ENCODE measurements at places on chromosomes 12 and 14.

GRCh38 chr12:133234971-133235370, 706 bp downstream of the ANHX start:
- no peak for DNase-seq

DNA sequence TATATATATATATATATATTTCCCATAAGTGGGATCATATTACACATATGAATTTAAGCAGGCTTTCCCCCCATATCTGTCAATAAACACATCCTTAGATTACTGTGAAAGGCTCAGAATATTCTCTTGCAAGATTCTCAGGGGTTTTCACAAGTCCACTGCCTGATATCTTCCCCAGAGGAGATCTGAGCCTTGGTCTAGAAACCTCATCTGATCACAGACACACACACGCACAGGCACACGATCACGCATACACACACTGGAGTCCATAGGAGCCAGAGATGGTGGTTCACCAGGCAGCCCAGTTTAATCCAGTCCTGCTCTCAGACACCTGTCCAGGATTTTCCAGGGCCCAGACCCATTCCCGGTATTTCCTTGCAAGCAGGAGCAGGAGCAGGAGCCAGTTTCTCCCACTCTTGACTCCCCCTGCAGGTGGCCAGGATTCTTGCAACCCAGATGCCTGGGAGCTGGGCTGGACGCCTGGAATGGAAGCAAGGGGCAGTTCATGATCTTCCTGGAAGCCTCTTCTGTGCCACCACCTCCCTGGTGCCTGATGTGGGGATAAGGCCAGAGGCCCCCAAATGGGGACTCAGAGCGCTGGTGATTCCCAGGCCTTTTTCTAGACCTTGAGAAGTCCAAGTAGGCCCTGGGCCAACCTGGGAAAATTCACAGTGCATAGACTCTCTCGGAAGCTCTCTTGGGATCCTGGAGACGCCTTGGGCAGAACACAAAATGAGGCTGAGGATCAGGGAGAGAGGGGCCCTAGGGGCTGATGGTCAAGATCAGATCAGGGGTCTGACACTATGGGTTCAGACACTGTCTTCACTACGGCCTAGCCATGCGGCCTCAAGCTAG, 16.5 kb upstream of the KRT78 start:
- DNase-seq: peak; percentile 70

DNA sequence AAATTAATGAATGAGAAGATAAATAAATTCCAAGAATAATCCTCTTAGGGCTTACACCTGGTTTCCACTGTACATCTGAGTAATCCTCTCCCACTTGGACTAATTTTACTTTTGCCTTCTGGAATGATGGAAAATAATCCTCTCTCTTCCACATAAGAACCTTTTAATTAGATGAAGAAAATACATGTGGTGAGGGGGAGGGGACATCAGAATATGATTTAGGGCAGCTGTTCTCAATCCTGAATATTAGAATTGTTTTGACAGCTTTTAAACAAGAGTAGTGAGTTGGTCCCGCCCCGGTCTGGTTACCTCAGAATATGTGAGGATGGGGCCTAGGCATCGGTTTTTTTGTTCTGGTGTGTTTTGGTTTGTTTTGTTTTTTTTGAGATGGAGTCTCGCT, 51.5 kb downstream of the HECTD4 start:
- no peak for DNase-seq

GRCh38 chr12:53701518-53702264, 25.6 kb downstream of the CALCOCO1 start:
- DNase-seq: peak; percentile 80

- peak; percentile 83 for DNase-seq
Observed at GRCh38 chr12:113462117-113462774, 9.4 kb downstream of the LHX5 start.

GRCh38 chr14:99966037-99966835, 99.0 kb upstream of the EVL start:
- no peak for DNase-seq

DNA sequence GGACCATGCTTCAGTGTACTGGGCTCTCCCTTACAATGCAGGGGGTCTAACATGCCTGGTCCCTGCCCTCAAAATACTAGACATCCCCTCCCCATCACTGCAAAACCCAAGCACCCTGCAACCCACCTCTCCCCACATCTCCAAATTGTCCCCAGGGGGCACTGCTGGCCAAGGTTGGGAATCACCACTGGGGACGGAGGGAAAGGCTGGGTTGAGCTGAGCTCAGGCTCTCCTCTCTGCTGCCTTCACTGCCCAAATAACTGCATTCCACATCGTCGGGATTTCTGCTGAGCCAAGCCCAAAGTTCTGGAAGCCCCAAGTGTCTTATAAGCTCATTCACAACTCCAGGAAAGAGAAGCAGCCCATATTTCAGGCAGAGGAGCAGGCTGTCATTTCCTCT, 69.6 kb downstream of the NT5DC3 start:
- DNase-seq: peak; percentile 59

GRCh38 chr12:102896067-102896466, 21.0 kb downstream of the PAH start:
- no peak for DNase-seq

- no peak for DNase-seq
Observed at GRCh38 chr12:119156401-119157044, 22.2 kb upstream of the HSPB8 start.

DNA sequence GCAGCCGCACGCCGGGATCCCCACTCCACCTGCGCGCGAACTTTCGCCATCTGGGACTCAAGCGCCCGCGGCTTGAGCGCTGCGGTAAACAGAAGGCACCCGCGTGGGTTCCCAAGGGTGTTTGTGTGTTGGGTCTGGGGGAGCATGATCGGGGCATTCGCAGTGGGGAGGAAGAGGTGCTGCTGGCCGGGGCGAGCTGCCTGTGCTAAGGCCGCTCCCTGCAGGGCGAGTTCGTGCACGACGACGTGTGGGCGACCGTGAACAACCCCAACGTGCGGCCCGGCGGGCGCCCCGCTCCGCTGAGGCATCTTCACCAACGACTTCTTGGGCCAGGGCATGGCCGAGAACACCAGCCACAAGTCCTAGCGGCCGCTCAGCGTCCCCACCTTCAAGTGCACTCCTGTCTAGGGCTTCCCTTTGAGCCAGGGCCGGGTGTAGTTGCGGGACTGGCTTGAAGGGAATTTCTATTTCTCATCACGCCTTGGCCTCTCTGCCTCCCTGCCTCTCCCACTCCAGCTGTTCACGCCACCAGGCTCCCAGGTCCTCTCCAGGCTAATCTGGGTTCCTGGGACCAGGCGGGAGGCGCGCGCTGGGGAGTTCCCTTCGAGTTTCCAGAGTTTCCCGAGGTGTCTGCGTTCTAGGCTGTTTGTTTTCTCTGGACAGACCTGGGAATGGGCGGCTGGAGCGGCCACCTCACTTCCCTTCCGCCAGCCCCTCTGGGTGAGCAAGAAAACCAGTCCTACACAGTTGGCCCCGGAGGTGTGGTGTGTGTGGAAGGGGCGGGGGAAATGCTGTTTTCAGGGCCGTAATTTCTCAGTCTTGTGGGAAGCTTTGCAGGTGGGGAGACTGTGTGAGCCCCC, 417.8 kb upstream of the TMTC1 start:
- no peak for DNase-seq

DNA sequence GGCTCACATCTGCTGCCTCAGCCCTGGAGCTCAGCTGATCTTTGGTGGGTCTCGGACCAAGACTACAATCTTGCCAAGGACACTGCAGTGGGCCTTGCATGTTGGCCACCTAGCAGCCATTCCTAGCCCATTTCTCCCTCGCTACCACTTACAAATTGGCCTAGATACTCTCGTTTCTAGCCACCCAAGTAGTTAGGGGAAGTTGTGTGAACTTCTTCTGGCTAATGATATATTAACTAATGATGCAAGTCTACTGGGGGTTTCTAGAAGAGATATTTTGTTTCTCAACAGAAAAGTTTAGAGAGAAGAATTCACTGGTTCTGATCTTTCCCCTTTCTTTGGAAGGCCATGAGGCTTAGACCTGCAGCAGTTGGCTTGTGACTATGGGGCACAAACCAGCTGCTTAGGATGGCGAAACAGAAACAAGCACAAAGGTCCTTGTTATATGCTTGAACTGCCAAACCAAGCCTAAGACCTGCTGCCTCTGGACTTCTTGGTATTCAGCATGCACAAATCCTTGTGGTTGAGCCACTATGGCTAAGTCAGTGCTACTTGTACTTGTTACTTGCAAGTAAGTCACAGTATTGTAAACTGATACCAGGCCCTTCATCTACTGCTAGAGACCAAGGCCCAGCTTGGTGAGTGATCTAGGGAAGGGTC, 30.5 kb upstream of the GPATCH2L start:
- DNase-seq: no peak

GRCh38 chr14:100067481-100067880, 2.3 kb downstream of the EVL start:
- DNase-seq: no peak

DNA sequence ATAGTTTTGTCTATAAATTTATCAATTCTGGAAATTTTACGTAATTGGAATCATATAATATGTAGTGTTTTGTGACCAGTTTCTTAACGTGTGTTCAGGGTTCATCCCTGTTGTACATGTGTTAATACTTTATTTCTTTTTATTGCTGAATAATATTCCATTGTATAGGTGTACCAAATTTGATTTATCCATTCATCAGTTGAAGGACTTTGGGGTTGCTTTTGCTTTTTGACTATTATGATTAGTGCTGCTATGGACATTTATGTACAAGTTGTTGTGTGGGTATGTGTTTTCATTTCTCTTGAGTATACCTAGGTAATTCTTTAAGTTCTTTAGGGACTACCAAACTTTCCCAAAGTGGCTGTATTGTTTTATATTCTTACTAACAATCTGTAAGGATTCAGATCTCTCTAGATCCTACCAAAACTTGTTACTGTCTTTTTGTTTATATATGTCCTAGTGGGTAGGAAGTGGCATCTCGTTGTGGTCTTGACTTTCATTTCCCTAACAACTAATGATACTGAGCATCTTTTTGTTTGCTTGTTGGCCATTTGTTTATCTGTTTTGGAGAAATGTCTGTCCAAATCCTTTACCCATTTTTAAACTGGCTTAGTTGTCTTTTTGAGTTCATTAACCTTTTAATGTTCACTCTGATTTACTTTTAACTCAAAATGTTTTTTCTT, 14.9 kb downstream of the VRK1 start:
- DNase-seq: no peak

GRCh38 chr12:103742349-103742932, 98.6 kb downstream of the NT5DC3 start:
- DNase-seq: no peak

GRCh38 chr14:68630611-68631393, 162.1 kb downstream of the ZFP36L1 start:
- no peak for DNase-seq

DNA sequence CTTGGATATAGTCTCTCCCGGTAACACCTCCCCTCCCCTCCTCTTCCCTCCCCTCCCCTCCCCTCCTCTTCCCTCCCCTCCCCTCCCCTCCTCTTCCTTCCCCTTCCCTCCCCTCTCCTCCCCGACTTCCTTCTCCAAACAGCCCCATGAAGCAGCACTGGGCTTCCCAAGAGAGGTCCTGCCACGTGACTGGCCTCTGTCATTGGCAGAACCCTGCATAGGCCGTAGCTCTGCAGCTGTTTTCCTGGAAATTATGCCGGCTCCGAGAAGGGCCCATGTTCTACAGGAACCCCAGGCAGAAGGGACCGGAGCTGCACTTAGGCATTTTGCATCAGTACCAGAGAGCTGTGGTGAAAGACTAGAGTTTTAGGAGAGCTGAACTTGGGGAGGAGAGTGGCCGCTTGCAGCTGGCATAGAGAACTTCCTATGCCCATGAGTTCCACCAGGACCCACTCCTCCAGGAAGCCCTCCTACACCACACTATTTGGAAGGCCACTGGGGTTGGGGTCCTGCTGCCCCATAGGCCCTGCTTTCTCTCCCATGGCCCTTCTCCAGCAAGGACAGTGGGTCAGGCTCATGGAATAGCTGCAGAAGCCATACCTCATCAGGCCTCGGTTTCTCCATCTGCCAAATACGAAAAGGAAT, 5.1 kb upstream of the TNFAIP2 start:
- no peak for DNase-seq

DNA sequence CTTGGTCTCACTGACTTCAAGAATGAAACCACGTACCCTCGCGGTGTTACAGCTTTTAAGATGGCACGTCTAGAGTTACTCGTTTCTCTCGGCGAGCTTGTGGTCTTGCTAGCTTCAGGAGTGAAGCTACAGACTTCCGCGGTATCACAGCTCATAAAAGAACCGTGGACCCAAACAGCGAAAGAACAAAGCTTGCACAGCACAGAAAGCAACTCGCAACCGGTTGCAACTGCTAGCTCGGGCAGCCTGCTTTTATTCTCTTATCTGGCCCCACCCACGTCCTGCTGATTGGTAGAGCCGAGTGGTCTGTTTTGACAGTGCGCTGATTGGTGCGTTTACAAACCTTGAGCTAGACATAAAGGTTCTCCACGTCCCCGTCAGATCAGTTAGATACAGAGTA, 4.2 kb upstream of the CLEC4C start:
- DNase-seq: no peak

- no peak for DNase-seq
Observed at GRCh38 chr14:23275412-23275811, 10.5 kb downstream of the HOMEZ start.

GRCh38 chr14:50786751-50787464, 44.1 kb downstream of the NIN start:
- no peak for DNase-seq
